Endothelial cell (in vitro differentiated cells): ENCODE measurements at places on chromosomes 3 and 15.

- H3K4me3 ChIP-seq = no peak overlapping the region
- no peaks in the 10 kb centered on the region for H3K36me3 ChIP-seq
- DNase-seq = no peak
- peaks cover 12% of the 10 kb centered on the region for H3K4me1 ChIP-seq
- H3K27ac ChIP-seq = no peak overlapping the region
These were observed 86.3 kb upstream of the PRICKLE2 start for GRCh38 chr3:64311424-64312061.

GRCh38 chr3:78337801-78338211 lies 1297.9 kb downstream of the ROBO2 start:
- DNase-seq = no peak
- H3K4me3 ChIP-seq = no peak overlapping the region
- H3K4me1 ChIP-seq = no peaks in the 10 kb centered on the region
- no peaks in the 10 kb centered on the region for H3K36me3 ChIP-seq
- H3K27ac ChIP-seq = no peak overlapping the region
- H3K27me3 ChIP-seq = no peaks in the 10 kb centered on the region

GRCh38 chr3:17234382-17234781 lies 349.6 kb downstream of the PLCL2 start:
- no peaks in the 10 kb centered on the region for H3K36me3 ChIP-seq
- H3K27me3 ChIP-seq = no peaks in the 10 kb centered on the region
- peaks cover 22% of the 10 kb centered on the region for H3K4me1 ChIP-seq
- no peak overlapping the region for H3K4me3 ChIP-seq

DNA sequence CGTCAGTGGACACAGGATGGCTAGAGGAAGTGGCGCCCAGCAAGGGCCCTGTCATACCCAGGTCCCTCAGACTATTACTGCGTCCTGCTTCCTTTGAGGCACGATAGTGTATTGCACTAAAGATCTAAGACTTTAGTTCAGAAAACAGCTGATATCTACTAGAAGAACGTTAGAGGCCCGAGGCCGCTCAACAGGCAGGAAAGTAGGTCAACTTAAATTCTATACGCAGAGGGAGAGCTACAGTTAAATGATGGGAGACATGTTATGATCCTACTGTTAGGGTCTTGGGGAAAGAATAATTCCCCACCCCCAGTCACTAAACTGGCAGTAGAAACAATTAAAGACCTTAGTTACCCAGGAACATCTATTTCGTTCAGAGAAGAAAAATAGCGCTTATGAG lies 317.8 kb downstream of the CHST2 start:
- H3K27ac ChIP-seq = no peak overlapping the region
- H3K4me1 ChIP-seq = peaks cover 3% of the 10 kb centered on the region
- no peak overlapping the region for H3K4me3 ChIP-seq
- H3K27me3 ChIP-seq = no peaks in the 10 kb centered on the region
- no peak for DNase-seq
- peaks cover 4% of the 10 kb centered on the region for H3K36me3 ChIP-seq

DNA sequence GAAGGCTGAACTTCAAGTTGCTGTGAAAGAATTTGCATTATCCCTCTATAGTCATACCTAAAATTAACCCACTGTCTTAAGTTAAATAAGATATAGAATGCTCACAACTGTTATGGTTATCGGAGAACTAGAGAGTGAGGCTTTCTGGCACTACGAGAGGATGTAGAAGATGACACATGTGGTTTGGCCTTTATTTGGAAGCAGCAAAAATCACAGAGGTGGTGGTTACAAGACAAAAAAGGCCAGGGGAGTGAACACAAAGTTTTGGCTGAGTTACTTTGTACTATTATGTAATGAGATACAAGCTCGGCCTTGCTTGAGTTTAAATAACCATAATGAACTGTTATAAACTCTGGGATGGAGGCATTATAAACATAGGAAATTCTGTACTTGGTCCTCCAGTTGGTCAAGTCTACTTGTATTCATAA lies 78.3 kb upstream of the ICE2 start:
- H3K36me3 ChIP-seq = peaks cover 7% of the 10 kb centered on the region
- H3K4me1 ChIP-seq = no peaks in the 10 kb centered on the region
- peaks cover 1% of the 10 kb centered on the region for H3K27me3 ChIP-seq
- H3K27ac ChIP-seq = no peak overlapping the region

DNA sequence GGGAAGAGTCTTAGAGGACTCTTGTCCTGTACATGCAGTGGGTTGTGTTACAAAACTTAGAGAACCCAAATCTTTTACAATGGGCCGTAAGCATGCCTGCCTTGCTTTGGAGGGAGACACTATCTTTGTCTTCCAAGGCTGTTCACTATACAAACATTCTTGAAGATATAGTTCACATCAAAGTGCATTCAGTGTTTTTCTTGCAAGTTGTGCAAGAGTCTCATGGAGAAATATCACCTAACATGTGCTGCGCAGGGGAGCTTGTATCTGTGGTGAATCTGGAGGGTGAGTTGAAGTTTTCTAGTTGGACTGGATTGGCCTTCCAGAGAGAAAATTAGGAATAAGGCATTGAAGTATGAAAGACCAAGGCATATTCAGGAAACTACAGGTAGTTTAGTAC lies 7.8 kb upstream of the PRTG start:
- H3K27me3 ChIP-seq = no peaks in the 10 kb centered on the region
- no peaks in the 10 kb centered on the region for H3K36me3 ChIP-seq
- H3K27ac ChIP-seq = no peak overlapping the region
- peaks cover 3% of the 10 kb centered on the region for H3K4me1 ChIP-seq

GRCh38 chr15:76360416-76360815 lies 23.8 kb downstream of the ISL2 start:
- H3K36me3 ChIP-seq = no peaks in the 10 kb centered on the region
- H3K27me3 ChIP-seq = no peaks in the 10 kb centered on the region
- H3K4me3 ChIP-seq = no peak overlapping the region
- no peaks in the 10 kb centered on the region for H3K4me1 ChIP-seq

- no peak for DNase-seq
- no peaks in the 10 kb centered on the region for H3K4me1 ChIP-seq
- no peaks in the 10 kb centered on the region for H3K36me3 ChIP-seq
- H3K27me3 ChIP-seq = no peaks in the 10 kb centered on the region
- no peak overlapping the region for H3K27ac ChIP-seq
- H3K4me3 ChIP-seq = no peak overlapping the region
These were observed 742.0 kb downstream of the ZBBX start for GRCh38 chr3:166637984-166638530.

- no peak overlapping the region for H3K27ac ChIP-seq
- H3K4me3 ChIP-seq = no peak overlapping the region
- H3K4me1 ChIP-seq = peaks cover 28% of the 10 kb centered on the region
- peak; percentile 35 for DNase-seq
- H3K27me3 ChIP-seq = peaks cover 19% of the 10 kb centered on the region
These were observed 66.0 kb downstream of the HMCES start for GRCh38 chr3:129344540-129345220.

- peaks cover 3% of the 10 kb centered on the region for H3K4me1 ChIP-seq
- H3K27me3 ChIP-seq = no peaks in the 10 kb centered on the region
- no peak overlapping the region for H3K4me3 ChIP-seq
- H3K36me3 ChIP-seq = peaks cover 28% of the 10 kb centered on the region
- H3K27ac ChIP-seq = no peak overlapping the region
These were observed 25.7 kb downstream of the HMCES start for GRCh38 chr3:129304146-129304961.

DNA sequence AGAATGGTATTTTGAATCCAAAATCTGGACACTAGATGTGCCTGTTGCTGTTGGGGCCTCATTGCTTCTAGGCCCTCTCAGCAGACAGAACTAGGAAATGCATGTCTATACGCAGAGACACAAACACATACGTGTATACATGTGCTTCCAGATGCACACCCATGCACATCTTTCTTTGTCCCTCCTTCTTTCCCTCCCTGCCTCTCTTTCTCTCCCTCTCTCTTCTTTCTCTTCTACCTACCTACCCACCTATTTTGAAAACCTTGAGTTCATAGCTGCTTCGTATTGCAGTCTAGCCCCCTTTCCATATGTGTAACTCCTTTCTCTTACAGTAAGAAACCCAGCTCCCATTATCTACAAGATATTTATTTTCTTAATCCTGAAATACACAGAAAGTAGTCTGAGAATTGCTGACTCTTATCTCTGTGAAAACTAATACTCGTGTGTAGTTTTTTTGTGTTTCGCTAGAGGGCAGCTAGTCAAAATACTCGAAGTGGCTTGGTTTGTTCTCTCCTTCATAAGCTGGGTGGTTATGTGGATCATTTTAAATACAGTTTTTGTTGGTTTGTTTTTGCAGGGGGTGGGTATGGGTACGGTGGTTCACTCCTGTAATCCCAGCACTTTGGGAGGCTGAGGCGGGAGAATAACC lies 18.5 kb downstream of the RPL32 start:
- peaks cover 2% of the 10 kb centered on the region for H3K27me3 ChIP-seq
- no peak for DNase-seq
- no peak overlapping the region for H3K4me3 ChIP-seq
- H3K27ac ChIP-seq = no peak overlapping the region
- H3K4me1 ChIP-seq = peaks cover 11% of the 10 kb centered on the region

GRCh38 chr15:39946862-39947261 lies 12.9 kb downstream of the EIF2AK4 start:
- H3K4me1 ChIP-seq = no peaks in the 10 kb centered on the region
- H3K36me3 ChIP-seq = peaks cover 37% of the 10 kb centered on the region
- H3K4me3 ChIP-seq = no peak overlapping the region
- no peak for DNase-seq
- no peak overlapping the region for H3K27ac ChIP-seq

DNA sequence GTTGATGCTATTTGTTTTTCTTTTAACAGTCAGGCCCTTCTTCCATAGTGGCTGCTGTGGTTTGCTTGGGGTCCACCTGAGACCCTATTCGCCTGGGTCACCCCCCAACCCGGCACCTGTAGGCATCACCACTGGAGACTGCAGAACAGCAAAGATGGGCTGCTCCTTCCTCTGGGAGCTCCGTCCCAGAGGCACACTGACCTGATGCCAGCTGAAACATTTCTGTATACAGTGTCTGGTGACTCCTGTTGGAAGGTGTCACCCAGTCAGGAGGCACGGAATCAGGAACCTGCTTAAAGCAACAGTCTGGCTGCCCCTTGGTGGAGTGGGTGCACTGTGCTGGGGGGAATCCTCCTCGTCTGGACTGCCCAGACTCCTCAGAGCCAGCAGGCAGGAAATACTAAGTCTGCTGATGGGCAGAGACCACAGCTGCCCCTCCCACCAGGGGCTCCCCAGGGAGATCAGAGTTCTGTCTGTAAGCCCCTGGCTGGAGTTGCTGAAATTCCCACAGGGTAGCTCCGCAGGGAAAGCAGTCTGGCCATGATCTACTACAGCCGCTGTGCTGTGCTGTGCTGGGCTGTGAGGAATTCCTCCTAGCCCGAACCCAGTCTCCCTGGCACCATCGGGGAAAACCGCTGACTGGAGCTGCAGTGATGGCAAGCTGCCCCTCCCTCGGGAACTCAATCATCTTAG lies 248.2 kb downstream of the TBC1D5 start:
- no peak overlapping the region for H3K27ac ChIP-seq
- H3K36me3 ChIP-seq = peaks cover 11% of the 10 kb centered on the region
- H3K4me3 ChIP-seq = no peak overlapping the region
- no peaks in the 10 kb centered on the region for H3K4me1 ChIP-seq
- H3K27me3 ChIP-seq = peaks cover 9% of the 10 kb centered on the region
- DNase-seq = no peak

- peaks cover 37% of the 10 kb centered on the region for H3K36me3 ChIP-seq
- H3K27me3 ChIP-seq = peaks cover 7% of the 10 kb centered on the region
- H3K27ac ChIP-seq = no peak overlapping the region
- H3K4me3 ChIP-seq = no peak overlapping the region
- DNase-seq = peak; percentile 33
These were observed 26.8 kb upstream of the OCA2 start for GRCh38 chr15:28125673-28126651.

GRCh38 chr15:89088605-89089315 lies 504 bp downstream of the ABHD2 start:
- no peaks in the 10 kb centered on the region for H3K27me3 ChIP-seq
- peak; percentile 13 for DNase-seq
- peaks cover 4% of the 10 kb centered on the region for H3K36me3 ChIP-seq
- no peak overlapping the region for H3K27ac ChIP-seq

DNA sequence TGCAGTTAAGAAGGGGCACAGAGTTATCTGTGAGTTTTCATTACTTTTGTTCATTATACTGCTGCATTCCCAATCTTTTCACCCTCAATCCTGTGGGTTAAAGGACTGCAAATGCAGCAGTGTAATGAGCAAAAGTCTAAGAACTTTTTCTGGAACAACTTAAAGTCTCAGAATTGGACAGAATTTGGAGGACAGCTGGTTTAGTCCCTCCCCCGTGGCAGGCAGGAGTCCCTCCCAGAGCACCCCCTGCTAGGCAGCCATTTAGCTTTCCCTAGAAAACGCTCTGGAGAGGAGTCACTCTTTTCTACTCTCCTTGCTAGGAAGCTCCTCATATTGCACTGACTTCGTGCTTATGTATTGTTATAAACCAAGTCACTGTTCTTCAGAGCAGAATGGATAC lies 156.3 kb upstream of the UBE2E1 start:
- H3K4me3 ChIP-seq = no peak overlapping the region
- no peak overlapping the region for H3K27ac ChIP-seq
- peaks cover 3% of the 10 kb centered on the region for H3K27me3 ChIP-seq
- no peaks in the 10 kb centered on the region for H3K36me3 ChIP-seq
- peaks cover 28% of the 10 kb centered on the region for H3K4me1 ChIP-seq
- DNase-seq = no peak

DNA sequence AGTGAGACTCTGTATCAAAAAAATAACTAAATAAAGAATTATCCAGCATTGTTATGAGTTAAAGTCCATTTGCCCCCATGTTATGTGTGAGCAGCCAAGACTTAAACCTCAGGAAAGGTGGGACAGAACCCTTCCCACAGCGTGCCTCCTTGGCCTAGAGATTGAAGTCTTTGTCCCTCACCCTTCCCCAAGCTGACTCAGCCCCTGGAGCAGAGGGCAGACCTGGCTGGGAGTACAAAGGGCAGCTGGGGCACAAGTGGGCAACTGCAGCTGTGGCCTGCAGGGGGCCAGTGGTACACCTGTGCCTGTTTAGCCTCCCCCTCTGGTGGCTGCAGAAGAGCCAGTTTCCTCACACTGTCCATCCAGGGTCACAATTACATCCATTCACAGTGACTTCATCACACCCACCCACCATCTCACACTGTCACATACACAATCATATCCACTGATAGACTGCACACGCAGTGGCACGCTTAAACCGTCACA lies 940 bp upstream of the ACY1 start:
- H3K4me3 ChIP-seq = peak overlapping the region; percentile 90
- H3K27ac ChIP-seq = peak overlapping the region; percentile 15
- peaks cover 7% of the 10 kb centered on the region for H3K4me1 ChIP-seq
- DNase-seq = peak; percentile 54

DNA sequence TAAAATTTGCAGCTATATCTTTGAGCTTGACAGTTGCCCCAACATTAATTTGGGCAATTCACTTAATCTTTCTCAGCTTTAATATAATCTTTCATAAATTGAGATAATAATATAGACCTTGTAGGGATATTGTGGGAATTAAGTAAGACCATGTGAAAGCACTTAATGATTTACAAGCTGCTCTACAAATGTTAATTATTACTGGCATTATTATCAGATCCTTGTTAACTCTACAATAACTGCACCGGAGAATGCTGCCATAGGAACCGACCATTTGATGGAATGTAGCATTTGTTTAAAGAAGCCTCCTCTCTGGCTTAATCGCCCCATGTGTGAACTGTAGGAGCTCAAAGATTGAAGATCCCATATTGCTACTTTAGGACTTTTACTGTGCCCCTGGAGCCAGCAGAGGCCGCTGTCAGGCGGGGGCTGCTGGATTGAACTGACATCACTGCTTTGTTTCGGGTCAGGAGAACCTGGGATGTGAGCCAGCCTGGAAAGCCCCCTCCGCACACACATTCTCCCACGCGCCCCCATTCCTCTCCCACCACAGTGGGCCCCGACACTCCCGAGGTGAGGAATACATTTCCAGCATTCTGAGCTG lies 154.2 kb upstream of the TNIK start:
- no peaks in the 10 kb centered on the region for H3K4me1 ChIP-seq
- peak; percentile 63 for DNase-seq
- H3K27ac ChIP-seq = no peak overlapping the region
- peaks cover 26% of the 10 kb centered on the region for H3K36me3 ChIP-seq
- H3K4me3 ChIP-seq = no peak overlapping the region
- no peaks in the 10 kb centered on the region for H3K27me3 ChIP-seq
